ENCODE measurements at places on chromosomes 6 and 20.

GRCh38 chr6:101513181-101513580 lies 119.7 kb downstream of the GRIK2 start:
- no peak for DNase-seq

GRCh38 chr6:20608356-20608755 lies 74.1 kb downstream of the CDKAL1 start:
- no peak for DNase-seq

DNA sequence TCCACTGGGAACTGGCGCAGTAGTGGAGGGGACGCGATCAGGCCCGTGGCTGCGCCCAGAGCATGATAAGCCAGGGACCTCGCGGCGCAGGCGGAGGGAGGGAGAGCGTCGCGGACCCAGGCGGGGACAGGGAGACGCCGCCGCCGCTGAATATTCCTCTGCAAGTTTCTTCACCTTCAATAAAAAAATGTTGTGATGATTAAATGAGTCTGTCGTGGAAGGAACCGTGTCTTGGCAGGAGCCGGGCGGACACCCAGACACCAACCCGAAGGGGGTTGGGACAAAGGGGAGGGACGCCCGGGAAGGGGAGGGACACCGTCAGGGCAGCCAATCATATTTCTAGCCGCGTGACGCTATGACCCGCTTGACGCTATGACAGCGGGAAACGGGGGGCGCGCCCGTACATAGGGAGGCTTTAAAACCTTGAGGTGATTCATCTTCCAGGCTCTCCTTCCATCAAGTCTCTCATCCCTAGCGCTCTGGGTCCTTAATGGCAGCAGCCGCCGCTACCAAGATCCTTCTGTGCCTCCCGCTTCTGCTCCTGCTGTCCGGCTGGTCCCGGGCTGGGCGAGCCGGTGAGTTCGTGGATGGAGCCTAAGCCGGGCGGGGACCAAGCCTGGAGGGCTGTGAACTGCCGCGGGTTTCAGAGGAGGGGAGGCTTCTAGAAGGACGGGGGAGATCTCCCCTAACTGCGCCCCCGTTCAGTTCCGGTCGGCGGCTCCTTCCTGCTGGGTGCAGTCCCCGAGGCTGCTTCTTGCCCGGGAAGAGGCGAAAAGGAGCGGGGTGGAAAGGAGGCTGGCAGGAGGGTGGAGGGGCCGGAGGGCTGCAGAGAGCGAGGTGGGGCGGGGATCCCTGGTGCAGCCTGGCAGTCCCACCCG lies at the start of gene ULBP2:
TSS of gene ULBP2 (plus strand) at position 432 of the 878 bp plus-strand sequence. CDS start at position 491, 59 bp downstream.
- peak; percentile 99 for DNase-seq

GRCh38 chr6:156347246-156347645 lies 429.9 kb upstream of the ARID1B start:
- no peak for DNase-seq

- no peak for DNase-seq
Observed at GRCh38 chr6:96391776-96392360, 129.7 kb upstream of the UFL1 start.

GRCh38 chr6:83962582-83962981 lies 71.0 kb upstream of the MRAP2 start:
- DNase-seq: no peak

Measured in HuH-7 (cell line).